Kidney capillary endothelial cell (primary cell): ENCODE measurements at places on chromosomes 4 and X.

- DNase-seq, result no peak
Measured at GRCh38 chr4:54556587-54556986, 101.2 kb upstream of the KIT start.

- DNase-seq, result peak; percentile 76
Measured at GRCh38 chr4:130395871-130396270, 1299.9 kb downstream of the C4orf33 start.

- no peak for DNase-seq
Measured at GRCh38 chr4:158374318-158374717, 147.4 kb upstream of the RXFP1 start.

GRCh38 chr4:133600008-133600407 lies 450.9 kb downstream of the PCDH10 start:
- DNase-seq, result no peak

GRCh38 chrX:44274096-44274495 lies 69.4 kb downstream of the EFHC2 start:
- DNase-seq, result no peak

- no peak for DNase-seq
Measured at GRCh38 chr4:152820073-152820472, 40.3 kb downstream of the ARFIP1 start.
